ENCODE measurements at places on chromosomes 16 and 17.

- DNase-seq = no peak
These were observed 559 bp downstream of the IRX3 start for GRCh38 chr16:54286090-54286365.

- DNase-seq = no peak
These were observed 16.5 kb upstream of the EIF1 start for GRCh38 chr17:41672153-41672552.

DNA sequence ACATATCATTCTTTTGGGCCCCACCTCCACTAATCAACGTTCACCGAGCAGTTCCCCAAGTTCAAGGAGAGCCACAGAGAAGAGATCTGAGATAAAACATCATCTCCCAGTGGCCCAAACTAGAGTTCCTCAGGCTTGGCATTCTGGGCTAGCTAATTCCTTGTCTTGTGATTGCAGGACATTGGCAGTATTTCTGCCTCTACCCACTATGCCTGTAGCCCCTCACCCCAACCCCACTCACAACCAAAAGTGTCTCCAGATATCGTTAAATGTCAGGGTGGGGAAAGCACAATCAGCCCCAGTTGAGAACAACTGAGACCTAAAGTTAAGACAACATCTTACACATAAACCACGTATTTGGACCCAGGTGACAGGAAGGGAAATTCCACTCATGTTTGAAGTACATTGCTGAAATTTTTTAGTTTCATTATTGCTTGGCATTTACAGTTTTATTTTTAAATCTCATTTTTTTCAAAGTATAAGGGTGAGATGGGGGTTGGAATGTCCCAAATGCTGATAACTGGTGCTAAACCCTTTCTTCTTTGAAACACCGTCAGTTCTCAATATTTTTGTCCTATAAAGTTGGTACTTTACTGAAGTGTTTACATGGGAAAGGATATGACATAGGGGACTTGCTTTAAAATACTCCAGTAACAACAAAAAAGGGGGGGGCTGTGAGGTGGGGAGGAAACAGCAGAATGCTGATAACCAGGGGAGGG lies 13.6 kb downstream of the ZC3H7A start:
- no peak for DNase-seq

GRCh38 chr17:61164517-61164916 lies 235.1 kb upstream of the TBX2 start:
- DNase-seq = no peak

DNA sequence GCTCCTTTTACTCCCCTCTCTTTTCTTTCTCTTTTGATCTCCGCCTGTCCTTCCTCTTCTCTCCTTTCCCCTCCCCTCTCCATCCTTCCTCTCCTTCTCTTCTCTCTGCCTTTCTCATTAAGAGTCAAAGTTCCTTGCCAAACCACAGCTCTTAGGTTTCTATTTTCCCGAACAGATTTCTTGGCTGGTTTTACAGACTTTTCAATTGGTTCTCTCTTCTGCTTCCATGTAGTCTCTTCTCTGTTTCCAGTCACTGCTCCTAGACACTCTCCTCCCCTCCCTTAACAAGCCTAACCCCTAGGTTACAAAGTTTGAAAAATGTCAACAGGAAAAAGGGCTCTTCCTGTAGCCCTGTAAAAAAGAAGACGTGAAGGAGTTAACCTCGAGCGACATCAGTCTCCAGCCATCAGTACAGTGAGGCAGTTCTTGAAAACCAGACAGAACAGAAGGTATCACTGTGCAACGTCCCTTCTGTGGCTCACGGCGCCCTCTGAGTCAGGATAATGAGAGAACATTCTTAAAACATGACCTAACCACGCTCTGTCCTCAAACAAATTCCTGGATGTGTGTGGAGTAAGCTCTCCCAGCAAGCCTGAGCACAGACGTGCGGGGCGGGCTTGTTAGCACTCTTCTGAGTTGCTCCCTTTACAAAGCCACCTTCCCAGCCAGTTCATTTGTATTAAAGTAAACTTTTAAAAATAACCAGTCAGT lies 11.6 kb upstream of the MARCHF10 start:
- DNase-seq = peak; percentile 21

DNA sequence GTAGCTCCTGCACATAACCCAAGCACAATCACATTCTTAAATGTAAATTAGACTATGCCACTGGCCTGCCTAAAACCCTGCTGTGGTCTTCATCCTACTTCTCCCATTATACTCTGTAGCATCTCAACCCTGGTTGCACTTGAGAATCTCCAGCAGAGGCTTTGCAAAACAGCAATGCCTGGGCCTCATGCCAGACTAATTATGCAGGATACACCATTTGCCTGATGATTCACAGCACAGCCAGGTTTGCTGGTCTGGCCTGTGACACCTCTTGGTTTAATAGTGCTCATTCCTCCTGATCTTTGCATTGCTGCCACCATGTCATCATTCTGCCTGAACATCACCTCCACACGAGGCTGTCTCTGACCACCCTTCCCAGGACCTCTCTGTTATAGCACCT lies 491.9 kb upstream of the TOM1L1 start:
- no peak for DNase-seq
